CD4-positive, alpha-beta T cell treated with Interleukin-4 for 1 hour (primary cell): ENCODE measurements at places on chromosomes 16 and 17.

DNA sequence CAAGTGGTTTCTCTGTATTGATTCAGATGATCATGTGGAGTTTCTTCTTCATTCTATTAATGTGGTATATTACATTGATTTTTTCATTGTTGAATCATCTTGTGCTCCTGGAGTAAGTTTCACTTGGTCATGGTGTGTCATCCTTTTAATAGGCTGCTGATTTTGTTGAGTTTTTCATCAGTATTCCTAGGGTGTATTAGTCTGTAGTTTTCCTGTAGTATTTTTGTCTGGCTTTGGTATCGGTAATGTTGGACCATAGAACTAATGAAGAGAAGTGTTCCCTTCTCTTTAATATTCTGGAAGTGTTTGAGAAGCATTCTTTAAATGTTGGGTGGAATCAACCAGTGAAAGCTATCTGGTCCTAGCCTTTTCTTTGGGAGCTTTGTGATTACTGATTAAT, 99.0 kb downstream of the OMG start:
- no peak for DNase-seq

DNA sequence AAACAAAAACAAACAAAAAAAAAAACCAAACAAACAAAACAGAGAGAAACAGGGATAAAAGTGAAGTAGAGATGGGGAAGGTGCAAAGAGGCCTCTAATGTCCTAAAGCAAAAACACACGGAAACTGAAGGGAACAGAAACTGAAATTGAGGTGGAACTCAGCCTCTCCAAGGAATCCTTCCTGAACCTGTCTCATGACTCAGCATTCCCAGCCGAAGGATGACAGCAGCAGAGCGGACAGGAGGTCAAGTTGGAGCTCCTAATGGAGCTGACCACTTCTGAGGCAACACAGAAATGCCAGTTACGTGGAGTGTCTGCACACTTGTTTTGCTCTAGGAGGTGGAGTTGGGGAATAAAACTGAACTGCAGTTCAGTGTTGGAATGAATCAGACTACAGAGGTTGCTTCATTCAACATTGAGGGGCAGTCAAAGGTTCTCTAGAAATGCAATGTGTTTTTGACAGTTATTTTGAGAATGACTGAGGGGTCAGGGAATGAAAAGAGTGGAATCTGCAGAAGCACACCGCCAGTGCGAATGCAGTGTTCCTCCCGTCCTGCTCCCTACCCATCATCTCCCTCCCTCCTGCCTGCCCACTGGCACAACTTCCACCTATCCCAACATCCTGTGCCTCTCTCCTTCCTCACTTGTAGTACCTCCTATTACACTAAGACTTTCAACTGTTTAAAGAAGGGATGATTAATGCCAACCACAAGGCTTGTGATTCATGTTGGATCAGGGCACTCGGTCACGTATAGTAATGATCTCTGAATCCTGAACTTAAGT, 6.3 kb downstream of the UBE2O start:
- DNase-seq: no peak

DNA sequence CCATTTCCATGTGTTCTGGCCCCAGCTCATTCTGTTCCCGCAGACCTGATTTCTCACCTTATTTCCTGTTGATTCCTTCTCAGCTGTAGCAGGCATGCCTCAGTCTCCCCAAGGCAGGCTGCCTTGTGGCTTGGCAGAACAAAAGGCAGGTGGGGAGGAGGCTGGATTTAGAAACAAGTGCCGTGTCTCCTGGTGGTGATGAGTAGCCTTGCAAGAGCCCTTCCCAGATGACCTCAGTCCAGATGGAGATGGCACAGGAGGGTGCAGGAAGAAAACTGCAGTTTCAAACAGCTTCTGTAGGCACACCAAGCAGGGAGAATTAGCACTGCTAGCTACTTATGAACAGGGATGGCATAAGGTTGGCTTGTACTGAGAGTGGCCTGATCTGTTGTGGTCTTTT, 64.6 kb downstream of the ARHGAP44 start:
- no peak for DNase-seq

DNA sequence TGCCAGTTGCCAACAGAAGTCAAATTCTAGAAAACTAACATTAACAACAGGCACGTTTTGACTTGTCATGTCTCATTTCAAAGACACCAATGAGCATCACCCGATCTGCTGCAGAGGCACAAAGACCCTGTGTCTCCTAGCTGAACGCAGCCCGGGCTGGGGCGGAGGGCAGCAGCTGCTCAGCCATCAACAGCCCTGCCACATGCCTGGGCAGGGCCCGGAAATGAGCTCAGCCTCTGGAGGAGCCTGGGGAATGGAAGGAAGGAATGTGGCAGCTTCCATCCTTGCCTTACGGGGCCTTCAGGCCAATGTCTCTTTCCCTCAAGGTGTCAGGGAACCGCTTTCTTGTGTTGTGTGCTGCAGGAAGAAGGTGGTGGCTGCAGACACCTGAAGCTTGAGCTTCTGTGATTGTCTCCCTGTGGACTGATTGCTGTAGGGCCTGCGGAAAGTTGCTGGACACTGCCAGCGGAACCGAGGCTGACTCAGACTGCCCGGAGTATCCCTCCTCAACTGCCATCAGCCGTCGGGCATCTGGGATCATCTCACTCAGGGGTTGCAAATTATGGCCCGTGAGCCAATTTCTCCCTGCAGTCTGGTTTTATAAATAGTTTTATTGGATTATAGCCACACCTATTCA, 7.3 kb downstream of the CDH13 start:
- DNase-seq: no peak

DNA sequence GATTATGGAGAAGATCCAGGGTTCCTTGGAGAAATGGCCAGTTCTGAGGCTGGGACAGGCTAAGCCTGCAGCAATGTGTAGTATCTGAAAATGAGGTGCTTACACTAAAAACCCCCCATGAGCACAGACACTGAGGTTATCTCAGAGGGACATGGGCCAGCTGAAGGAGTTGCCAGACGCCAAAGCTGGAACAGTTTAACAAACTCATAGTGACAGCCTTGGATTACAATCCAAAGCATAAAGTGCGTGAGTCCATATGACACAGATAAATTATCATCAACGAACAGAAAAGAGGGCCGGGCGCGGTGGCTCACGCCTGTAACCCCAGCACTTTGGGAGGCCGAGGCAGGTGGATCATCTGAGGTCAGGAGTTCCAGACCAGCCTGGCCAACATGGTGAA, 11.2 kb upstream of the CAPN15 start:
- no peak for DNase-seq

GRCh38 chr16:17657045-17657444, 186.3 kb upstream of the XYLT1 start:
- no peak for DNase-seq

DNA sequence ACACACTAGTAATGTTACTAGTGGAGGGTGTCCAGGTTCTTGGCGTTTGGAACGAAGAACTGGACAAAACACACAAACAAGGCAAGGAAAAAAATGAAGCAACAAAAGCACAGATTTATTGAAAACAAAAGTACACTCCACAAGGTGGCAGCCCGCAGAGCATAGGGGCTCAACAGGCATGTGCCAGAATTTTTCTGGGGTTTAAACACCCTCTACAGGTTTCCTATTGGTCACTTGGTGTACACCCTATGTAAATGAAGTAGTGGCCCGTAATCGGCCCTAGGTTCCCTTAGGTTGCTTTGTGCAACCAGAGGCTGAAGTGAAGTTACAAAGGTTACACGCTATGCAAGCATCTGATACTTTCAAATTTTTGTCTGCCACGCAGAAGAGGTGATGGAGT, 8.1 kb downstream of the OR2C1 start:
- DNase-seq: no peak

- DNase-seq: no peak
Observed at GRCh38 chr17:40614431-40615067, 33.1 kb downstream of the SMARCE1 start.

- DNase-seq: no peak
Observed at GRCh38 chr16:85174871-85175723, 62.8 kb upstream of the CIBAR2 start.
